NCI-H526 (cell line): ENCODE measurements at places on chromosomes 3 and 15.

DNA sequence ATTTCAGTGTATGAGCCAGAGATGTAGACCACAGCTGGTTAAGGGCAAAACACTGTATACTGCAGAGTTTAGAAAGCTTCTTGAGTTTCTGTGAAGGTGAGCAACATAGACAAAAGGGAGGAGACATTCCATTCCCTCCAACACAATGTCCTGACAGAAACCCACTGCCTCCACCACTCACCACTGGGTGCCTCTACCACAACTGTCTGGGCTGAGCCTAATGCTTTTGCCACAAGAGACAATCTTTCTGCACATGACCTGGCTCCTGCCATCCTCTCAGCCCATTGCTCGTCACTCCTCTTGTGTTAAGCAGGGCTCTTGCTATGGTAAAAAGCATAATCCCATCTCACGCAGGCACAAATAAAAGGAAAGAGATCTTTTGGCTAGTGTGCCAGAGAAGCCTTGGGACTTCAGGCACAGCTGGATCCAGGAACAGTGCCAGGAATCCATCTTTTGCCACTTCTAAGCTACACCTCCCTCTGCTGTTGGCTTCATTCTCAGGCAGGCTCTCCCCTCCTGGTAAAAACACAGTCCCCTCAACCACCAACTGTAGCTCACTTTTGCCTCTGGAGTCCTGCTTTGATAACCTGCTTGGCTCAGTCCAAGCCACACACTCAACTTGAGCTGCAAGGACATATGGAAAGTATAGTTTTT, 140.6 kb upstream of the PRR20G start:
- no peak for DNase-seq

DNA sequence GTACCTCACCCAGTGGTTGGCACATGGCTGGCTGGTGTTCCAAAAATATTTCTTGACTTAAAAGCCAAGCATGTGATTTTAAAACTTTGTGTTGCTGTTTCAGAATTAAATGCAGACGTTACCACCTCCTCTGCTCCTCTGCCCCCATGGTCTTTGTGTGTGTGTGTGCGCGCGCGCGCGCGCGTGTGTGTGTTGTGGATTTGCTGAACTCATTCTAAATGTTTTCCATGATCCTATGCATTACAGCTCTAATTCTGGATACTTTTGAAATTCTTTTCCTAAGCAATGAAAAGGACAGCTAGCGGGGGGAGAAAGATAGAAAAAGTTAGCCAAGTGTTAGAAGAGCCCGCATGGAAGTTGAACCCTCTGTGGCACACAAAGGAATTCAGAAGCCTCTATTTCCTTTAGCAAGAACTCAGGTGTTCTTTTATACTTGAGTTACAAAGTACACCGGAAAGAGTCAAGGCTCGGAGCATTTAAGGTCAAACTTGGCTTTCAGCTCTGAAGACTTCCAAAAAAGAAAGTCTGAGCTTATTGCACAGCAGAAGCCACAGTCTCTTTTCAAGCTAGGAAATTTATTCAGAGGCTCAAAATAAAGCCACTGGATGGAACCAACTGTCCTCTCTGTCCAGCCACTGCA, 350.5 kb upstream of the TBL1XR1 start:
- DNase-seq, result no peak

DNA sequence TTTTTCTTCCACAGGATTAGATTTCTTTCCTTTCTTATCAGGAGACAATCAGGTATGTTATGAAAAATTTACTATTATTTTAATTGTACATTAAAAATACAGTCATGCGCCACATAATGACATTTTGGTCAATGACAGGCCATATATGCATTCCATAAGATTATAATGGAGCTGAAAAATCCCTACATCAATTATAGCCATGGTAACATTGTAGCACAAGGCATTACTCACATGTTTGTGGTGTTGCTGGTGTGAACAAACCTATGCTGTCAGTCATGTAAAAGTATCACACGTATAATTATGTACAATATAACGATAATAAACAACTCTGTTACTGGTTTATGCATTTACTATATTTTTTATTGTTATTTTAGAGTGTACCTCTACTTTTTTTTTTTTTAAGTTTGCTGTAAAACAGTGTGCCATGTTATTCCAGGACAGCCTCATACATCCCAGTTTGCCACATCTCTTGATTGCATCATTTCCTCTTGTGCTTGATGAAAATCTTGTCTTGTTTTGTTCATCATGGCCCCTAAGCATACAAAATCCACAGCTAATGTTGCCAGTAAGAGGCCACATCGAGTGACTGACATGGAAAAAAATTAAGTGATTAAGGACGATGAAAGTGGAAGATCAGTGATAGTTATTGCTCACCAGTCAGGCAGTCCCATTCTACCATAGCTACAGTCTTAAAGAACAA, 21.4 kb downstream of the CALML4 start:
- no peak for DNase-seq

- no peak for DNase-seq
Measured at GRCh38 chr3:127940116-127940515, 25.1 kb downstream of the KBTBD12 start.

- no peak for DNase-seq
Measured at GRCh38 chr3:148168347-148168746, 529.4 kb upstream of the AGTR1 start.

DNA sequence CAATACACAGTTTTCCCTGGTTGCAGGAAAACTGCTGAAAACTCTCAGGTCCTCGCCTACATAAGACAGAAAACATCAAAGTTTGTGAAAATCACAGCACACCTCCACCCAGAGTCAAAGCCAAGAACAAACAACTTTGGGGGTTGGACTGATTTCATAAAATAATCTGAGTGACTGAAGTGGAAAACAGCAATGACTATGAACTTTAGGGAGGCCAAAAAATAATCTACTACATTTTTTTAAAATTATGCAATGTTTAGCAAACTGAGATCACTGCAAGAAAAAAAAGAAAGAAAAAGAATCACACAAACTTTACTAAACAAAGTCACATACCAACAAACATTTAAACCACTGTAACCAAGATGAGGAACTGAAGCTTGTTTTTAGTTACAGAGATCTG, 15.9 kb upstream of the FOXP1 start:
- no peak for DNase-seq

GRCh38 chr3:48697952-48698351, 12.2 kb upstream of the NCKIPSD start:
- no peak for DNase-seq

DNA sequence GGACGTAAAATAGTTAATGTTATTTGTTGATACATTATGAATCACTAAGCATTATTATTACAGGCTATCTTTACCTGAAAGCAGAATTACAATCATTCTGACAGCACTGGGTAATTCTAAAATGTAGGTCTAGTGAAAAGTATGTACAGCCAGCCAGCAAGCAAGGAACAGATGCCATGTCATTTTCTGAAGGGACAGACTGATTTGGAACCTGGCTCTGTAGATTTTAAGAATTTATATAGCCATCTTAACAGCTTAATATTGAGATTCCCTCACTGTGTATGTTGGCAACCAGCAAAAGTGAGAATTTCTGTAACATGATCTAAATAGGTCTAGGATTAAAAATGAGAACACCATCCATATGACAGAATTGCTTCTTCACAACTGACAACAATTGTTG, 359.4 kb downstream of the ZIC4 start:
- DNase-seq, result no peak

- DNase-seq, result no peak
Measured at GRCh38 chr3:71944482-71945065, 159.6 kb upstream of the PROK2 start.

DNA sequence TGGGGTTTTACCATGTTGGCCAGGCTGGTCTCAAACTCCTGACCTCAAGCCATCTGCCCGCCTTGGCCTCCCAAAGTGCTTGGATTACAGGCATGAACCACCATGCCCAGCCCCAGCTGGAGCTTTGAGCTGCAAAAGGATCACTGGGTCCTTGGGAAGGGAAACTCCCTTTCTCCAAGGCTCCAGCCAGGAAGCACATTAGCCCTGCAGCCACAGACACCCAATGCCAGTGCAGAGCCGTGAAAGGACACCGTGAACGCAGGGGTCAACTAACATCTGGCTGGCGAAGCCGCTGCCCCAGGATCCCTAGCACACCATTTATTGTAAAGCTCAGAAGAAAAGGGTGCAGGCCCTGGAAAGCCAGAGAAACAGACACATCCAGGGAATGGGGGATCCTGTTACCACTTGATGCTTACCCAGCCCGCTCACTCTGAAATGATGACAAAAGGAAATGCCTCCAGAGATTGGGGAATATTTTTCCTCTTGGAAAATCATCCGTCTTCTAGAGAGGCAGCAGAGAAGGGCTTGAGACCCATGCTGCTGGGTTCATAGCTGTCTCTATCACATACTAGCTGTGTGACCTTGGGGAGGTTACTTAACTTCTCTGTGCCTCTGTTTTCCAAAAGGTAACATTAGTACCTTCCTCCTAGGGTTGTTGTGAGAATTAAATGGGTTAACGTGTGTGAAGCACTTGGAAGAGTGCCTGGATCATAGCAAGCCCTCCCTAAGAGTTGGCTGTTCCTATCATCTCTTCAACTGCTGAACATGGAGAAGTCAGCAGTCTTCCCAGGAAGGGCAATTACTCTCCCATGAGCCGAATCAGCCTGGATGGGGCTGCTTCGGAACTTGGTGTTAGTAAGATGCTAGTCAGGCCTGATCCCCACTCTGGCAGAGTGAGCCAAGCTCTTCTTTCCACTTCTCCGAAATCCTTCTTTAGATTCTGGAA, 40.8 kb downstream of the LMCD1 start:
- DNase-seq, result no peak

DNA sequence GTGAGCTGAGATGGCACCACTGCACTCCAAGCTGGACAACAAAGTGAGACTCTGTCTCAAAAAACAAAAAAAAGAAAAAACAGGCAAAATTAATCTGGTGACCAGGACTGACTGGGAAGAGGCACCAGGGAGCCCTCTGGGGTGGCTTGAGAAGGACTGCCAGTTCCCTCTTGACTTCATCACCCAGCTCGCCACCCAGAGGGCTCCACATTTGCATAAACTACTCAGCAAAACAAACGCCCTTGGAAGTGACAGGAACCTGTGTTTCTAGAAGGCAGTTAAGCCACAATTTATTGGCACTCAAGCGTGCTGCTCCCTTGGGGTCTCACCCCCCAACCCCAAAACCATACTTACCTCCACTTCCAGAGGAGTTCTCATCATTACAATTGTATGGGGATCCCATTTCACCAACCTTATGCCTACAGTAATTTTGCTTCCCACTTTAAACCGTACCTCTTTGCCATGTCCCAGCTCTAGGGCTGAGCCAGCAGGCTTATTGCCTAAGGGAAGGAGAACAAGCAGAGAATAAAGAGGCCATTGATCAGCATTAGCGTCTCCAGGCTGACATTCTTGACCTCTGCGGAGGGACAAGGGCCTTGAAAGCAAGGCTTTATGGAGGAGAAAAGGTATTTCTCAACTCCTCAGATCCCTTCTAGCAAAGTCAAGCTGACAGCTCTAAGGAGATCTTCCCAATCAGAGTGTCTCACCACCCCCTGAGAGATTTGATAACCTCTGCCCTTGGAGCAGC, 357.4 kb downstream of the SHQ1 start:
- DNase-seq, result peak; percentile 37

DNA sequence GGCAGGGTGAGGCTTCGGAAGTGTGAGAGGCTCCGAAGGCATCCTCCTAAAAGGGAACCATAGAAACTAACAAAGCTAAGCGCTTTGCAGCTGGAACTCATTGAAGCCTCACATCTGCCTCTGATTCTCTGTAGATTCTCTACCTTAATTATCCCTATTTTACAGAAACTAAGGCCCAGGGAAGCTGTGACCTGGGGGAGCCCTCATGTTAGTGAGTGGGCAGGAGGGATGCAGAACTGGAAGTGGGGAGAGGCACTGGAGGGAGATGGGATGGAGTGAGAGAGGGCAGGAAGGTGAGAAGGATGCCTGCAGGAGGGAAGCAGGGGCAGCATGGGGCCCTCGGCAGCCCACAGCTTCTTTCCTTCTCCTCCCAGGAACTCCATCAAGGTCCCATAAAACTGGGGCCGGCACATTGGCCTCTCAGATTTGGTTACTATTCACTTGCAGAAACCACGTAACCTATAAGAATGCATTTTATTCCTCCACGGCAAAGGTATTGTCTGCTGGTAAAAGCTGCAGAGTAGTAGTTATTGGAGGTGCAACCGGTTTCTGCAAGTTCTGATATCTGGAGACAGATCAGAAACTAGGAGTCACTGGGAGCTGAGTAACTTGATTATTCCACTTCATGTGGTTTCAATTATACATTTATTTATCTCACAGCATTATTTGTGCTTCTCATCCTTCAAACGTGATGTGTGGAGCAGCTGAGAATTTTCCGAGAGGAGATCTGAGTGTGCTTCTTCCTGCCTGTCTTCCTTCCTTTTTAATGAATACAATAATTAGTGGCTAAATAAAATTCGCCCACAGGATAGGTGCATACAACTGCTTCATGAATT, 24.0 kb upstream of the CHCHD6 start:
- no peak for DNase-seq

DNA sequence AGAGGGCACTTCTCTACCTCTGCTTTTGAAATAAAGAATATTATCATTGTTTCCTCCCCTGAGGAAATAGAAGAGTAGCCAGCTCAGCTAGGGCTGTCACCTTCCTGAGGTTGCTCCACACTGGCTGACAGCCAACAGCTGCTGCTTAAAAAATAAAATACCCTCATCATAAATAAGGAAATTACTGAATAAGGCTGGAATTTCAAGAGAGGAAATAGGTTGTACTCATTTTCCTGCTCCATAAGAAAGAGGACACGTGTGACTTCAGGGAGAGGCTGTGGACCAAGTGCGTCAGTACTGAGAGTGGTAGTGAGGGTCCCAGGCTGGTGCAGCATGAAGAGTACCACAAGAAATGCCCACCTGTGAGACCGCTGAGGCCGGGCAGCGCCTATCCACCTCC, 8.1 kb upstream of the C2CD4B start:
- DNase-seq, result no peak

DNA sequence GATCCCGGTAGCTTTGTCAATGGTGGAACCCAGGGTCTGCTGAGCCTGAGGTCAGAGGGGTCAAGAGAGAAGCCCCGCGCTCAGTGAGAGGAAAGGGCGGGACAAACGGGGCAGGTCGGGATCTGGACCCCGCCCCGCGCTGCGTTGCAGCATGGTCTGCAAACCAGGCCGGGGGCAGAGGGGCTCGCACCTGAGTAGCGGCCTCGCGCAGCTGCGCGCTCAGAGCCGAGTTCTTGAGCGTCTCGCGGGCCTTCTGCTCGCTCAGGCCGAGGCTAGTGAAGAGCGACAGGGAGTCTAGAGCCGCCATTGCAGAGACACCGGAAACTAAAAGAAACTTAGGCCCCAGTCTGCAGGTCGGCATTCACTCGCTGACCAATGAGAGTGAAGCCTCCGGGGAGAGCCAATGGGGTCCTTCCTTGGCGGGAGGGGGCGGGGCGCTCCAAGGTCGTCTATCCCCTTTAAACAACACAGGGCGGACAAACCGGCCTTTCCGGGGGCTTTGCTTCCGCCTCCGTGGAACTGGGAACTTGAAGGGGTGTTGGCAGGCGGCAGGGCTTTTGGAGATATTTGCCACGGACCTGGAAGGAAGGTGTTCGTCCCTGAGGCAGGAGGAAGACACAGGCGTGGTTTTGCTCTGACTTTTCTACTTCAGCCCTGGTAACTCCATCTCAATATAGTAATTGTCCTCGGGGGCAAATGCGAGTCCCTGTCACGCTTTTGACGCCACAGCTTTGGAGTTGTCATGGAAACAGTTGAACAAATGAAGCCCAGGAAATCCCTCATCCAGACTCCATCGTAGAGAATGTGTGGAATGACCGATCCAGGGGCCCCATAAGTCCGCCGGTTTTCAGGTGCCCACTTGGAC, at the start of gene QARS1:
QARS1 (minus strand) TSS at position 331 of the 865 bp plus-strand sequence; CDS start at position 307, 24 bp downstream.
- peak; percentile 68 for DNase-seq

GRCh38 chr3:111796566-111796965, 62.5 kb upstream of the PHLDB2 start:
- no peak for DNase-seq
